T-helper 17 cell (primary cell): ENCODE measurements at places on chromosomes 6 and 20. TPM values are rescaled to one million over a fixed set of nuclear protein-coding genes. Genes with fewer than 3 reads are reported as not detected.

DNA sequence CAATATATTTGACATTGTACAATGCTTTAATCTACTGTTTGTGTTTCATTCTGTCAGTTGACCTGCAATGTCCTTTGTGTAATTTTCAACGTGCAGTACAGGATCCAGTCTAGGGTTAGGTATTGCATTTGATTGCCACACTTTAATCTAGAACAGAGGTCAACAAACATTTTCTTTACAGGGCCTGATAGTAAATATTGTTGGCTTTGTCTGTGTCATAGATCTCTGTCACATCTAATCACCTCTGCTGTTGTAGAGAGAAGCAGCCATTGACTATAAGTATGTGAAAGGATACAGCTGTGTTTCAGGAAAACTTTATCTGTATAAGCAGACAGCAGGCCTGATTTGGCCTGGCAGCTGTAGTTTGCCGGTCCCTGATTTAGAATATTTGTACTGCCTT lies 39.3 kb downstream of the ATRN start:
- peaks cover 6% of the 10 kb centered on the region for H3K4me1 ChIP-seq
- H3K4me3 ChIP-seq: no peak overlapping the region
- no peak for DNase-seq
- H3K27me3 ChIP-seq: no peaks in the 10 kb centered on the region
- no peaks in the 10 kb centered on the region for H3K36me3 ChIP-seq

DNA sequence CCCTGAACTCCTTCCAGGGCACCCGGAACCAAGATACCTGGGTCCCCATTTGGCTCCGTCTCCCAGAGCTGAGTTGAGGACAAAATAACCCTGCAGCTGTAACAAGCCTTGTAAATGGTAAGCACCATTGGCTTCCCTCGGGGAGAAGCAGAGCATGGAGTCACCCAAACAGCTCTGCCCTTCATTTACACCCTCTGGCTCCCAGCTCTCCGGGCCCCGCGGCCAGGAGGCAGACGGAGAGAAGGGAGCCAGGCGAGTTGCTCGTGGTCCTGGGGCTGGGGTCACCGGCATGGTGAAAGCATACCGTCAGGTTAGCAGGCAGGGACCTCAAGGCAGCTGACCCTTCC lies 2.1 kb downstream of the TFEB start:
- peak overlapping the region; percentile 92 for H3K27ac ChIP-seq
- H3K4me3 ChIP-seq: peak overlapping the region; percentile 87
- H3K36me3 ChIP-seq: no peaks in the 10 kb centered on the region
- H3K4me1 ChIP-seq: peaks cover 28% of the 10 kb centered on the region
- H3K27me3 ChIP-seq: no peaks in the 10 kb centered on the region

DNA sequence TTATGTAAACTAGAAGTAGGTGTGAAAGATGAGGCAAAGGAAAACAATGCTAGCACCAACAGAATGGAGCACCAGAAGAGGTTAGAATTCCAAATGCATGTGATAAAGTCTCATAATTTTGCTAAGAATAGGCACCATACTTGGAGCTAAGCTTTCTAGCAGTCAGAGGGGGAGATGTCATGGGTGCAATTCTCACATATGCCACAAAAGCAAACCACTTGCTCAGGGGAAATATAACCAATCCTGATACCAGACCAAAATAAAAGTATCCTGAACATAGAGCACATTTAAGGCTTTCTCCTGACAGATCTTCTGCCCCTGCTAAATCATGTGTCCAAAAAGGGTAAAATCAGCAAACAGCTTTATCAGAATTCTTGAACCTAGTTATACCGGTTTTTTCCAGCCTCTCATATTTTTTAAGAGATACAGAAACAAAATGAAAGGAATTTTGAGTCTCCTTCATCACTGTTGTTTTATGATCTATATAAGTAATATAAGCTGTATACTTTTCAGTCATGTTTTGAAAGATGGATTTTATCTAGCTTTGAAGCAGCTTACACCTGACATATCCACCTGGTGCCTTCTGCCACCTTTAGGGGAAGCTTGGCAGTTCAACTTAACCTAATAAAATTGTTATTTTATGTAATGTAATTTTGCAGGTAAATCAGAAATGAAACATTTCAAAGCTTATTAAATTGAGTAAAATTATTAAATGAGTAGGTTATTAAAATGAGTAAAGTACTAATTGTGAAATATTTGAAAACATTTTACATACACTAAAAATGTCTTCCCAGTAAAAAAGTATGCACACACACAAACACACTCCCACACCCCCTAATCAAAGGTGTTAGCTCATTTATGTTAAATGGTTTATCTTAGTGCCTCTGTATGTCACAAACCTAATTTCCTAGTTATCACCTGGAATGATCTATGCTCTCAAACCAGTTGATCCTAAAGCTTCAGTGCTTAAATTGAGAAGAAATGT lies 2.8 kb downstream of the SPO11 start:
- H3K4me1 ChIP-seq: peaks cover 2% of the 10 kb centered on the region
- peaks cover 52% of the 10 kb centered on the region for H3K27me3 ChIP-seq
- H3K36me3 ChIP-seq: peaks cover 5% of the 10 kb centered on the region
- no peak overlapping the region for H3K4me3 ChIP-seq
- H3K27ac ChIP-seq: no peak overlapping the region

The SLC13A3 gene
- total RNA-seq: 0.10 TPM

DNA sequence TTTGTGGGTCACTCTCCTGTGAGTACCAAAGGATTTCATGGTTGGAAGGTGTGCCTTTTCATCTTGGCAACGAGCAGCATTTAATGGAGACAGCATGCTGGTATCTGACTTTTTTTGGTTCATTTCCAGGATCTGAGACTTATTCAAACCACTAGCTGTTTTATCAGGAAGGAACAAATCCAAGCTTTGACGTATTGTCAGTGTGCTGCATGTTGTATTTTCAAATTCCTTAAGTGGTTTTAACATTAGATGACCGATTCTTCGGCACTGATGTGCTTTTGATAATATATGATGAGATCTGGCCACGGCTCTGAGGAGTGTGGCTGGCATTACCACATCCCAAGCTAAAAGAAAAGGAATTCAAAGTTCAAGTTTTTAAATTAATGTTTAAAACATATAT lies 6.4 kb downstream of the RMND1 start:
- peaks cover 2% of the 10 kb centered on the region for H3K36me3 ChIP-seq
- no peaks in the 10 kb centered on the region for H3K27me3 ChIP-seq
- no peak for DNase-seq
- peaks cover 26% of the 10 kb centered on the region for H3K4me1 ChIP-seq
- no peak overlapping the region for H3K4me3 ChIP-seq

The TCP1 gene
- total RNA-seq: 195 TPM

The RAMACL gene
- total RNA-seq: 0.82 TPM

DNA sequence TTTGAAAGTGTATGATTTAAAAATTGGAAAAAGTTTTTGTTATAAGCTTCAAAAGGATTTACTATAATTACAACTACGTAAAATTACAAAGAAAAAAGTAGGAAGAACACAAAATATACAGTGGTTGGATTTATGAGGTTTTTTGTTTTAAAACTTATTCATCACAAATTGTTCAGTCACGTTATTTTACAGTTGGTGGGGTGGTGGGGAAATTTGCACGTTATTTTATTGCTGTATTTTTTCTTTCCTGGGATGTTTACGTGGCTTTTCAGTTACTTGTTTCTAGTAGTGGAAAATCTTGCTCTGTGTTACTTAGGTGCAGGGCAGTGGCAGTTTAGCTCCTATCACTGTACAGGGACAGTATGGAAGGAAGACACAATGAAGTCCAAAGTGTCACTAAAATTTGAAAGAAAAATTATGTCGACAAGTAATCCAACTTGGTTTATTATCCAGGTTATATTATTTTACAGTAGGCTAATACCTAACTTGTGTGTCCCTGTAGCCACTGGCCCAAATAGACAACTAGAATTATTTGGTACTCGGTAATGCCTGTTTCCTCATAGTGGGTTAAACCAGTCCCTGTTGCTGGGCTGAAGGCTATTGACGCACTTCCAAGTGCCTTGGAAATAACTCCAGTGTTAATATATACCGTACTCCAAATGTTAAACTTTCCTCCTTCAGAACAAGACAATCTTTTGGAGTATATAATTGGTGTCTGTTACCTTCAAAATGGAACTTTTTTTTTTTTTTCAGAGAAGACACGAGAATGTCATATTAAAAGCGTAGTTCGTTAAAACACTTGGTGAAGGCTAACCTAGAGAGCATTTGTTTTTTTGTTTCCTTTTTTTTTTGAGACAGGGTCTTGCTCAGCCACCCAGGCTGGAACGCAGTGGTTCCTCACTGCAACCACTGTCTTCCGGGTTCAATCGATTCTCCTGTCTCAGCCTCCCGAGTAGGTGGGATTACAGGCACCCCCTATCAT lies 4.6 kb downstream of the JARID2 start:
- H3K4me3 ChIP-seq: peak overlapping the region; percentile 96
- H3K36me3 ChIP-seq: no peaks in the 10 kb centered on the region
- H3K4me1 ChIP-seq: peaks cover 70% of the 10 kb centered on the region
- peak overlapping the region; percentile 98 for H3K27ac ChIP-seq
- no peak for DNase-seq
- H3K27me3 ChIP-seq: no peaks in the 10 kb centered on the region
